ENCODE measurements at places on chromosomes 12 and 14. TPM values are rescaled to one million over a fixed set of nuclear protein-coding genes. Genes with fewer than 3 reads are reported as not detected.
A peak's percentile ranks its signal among the peaks of the same experiment; 100 is the strongest.

The TBX3 gene
- 90.0 TPM for total RNA-seq

The TTC9 gene
- total RNA-seq: 0.38 TPM

The OR4K5 gene
- not detected for total RNA-seq

The SLC38A1 gene
- 51.2 TPM for total RNA-seq

The SSPN gene
- total RNA-seq: 9.1 TPM

The KRT6C gene
- not detected for total RNA-seq

The CCDC38 gene
- total RNA-seq: not detected

GRCh38 chr12:2229661-2230539, 177.1 kb downstream of the CACNA1C start:
- no peak for DNase-seq

GRCh38 chr12:122298071-122298748, 31.9 kb upstream of the VPS33A start:
- no peak for DNase-seq

- no peak for DNase-seq
Observed at GRCh38 chr12:27790179-27790578, 10.1 kb upstream of the MANSC4 start.

DNA sequence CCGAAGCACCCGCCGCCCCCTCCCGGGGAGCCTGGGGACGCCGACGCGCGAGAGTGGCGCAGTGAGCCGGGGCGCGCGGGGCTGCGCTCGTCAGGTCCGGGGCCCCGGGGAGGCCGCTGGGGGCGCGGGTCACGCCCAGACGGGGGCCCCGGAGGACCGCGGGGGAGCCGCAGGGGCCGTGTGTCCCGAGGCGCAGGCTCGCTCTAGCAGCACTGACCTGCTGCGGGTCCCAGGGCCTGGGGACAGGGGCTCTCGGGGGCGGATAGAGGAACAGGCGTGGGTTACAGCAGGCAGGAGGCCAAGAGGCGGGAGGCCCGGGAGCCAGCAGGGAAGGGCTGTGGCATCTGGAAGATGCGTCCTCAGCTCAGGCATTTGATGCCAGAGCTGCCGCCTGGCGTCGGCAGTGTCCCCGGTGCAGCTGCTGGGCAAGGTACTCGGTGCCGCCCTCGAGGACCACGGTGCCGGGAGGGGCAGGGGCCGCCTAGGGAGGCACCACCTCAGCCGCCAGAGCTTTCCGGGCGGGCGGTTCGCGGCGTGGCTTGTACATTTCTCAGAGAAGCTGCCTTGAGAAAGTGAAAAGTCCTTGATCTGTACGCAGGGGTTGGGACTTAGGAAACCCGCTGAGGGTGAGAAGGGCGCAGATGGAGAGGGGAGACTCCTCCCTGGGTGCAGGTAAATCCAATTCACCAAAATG, 1.2 kb downstream of the WNT5B start:
- DNase-seq: peak; percentile 61

DNA sequence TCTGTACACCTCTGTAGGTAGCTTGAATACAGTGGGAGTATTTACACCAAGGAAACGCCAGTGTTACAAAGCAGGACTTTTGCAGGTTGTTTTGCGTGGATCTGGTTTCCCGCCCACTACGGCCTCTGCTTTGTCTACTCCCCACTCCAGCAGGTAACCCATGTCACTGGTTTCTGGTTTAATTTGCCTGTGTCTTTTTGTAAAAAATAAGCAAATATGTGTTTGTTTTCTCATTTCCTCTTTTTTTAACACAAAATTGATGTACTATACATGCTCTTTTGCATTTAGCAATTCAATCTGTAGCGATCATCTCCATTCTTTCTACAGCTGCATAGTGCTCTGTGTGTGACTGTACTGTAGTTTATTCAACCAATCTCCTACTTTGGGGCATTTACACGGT, 43.4 kb upstream of the SCN8A start:
- DNase-seq: no peak

- no peak for DNase-seq
Observed at GRCh38 chr12:94829552-94829951, 173.9 kb downstream of the NDUFA12 start.

GRCh38 chr12:77045183-77045582, 20.2 kb downstream of the E2F7 start:
- no peak for DNase-seq

- DNase-seq: no peak
Observed at GRCh38 chr14:28755198-28755815, 11.3 kb upstream of the FOXG1 start.

DNA sequence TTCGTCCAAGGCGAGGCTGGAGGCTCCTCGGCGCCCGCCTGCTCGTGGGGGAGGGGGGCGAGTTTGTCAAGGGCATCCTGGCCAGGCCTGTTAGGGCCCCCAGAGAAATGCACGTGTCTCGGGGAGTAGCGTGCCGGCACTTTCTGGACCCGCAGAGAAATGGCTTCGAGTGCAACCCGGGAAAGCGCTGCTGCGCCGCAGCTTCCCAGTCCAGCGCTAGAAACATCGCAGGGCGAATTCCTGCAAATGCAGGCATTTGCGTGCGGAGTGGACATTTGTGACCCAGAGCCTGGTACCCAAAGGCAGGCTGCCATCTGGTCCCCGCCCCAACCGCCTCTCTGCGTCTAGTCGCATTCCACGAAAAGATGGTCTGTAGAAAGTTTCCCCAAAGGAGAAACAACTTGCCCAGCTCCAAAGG, 756 bp downstream of the LGR5 start:
- no peak for DNase-seq

DNA sequence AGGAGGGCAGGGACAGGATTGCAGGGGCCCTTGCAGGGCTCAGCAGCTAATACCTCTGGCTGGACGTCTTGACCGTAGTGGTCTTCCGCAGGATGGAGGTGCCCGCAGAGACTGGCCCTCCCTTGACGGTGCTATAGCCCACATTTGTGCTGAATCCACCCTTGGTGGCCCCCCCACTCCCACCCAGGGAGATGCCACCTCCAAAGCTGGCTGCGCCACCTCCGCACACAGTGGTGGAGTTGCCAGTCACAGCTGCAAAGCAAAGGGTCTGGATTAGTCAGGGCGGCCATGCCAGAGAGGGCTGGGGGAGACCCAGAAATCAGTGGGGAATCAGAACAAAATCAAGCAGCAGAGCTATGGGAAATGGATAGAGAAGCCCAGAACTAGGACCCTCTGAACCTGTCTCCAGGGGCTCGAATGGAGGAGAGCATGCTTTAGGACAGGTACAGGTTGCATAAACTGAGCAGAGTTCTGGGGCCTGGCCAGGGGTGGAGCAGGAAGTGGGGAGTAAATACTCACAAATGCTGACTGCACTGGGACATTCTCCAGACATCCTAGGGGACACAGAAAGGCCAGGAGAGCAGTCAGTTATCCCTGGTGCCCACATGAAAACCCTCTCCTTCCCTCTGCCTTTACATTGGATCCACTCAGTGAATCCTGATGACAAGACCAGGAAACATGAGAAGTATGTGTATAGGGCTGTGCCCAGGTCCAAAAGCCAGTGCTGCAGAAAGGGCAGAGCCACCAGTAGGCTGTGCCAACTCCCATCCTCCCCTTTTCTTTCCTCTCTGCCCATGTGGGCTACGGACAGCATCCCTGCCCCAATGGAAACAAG, 8.1 kb upstream of the KRT4 start:
- no peak for DNase-seq

GRCh38 chr12:92879698-92880322, 49.3 kb downstream of the EEA1 start:
- DNase-seq: no peak

DNA sequence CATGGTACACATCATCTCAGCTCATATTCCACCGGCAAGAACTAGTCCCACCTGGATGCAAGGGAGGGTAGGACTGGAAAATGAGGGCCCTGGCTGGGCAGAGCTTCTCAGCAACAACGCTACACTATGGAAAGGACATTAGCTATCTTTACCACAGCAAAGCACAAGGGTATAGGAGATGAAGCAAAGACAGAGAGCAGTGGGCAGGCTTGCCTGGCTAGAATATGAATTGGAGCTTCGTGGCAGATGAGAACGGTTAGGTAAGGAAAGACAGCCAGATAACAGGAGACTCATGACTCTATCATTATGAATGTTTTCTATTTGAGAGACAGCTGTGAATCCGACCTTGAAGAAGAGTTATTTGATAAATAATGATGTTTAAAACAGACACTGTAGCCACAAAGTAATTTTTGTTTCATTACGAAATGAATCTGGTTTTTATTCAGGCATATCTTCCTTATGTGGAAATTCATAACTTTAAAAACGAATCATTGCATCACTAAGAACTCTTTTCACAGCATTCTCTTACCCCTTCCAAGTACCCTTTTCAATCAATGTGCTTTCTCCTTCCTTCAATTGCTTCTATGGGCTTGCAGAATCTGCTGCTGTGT, 59.1 kb upstream of the PCED1B start:
- no peak for DNase-seq

- DNase-seq: no peak
Observed at GRCh38 chr14:32594766-32595165, 265.7 kb downstream of the AKAP6 start.

- no peak for DNase-seq
Observed at GRCh38 chr12:53098354-53098981, 1.0 kb downstream of the IGFBP6 start.
